Panc1 (cell line): ENCODE measurements at places on chromosomes 5 and 9.

- no peak for DNase-seq
These were observed 435 bp downstream of the ZNF189 start for GRCh38 chr9:101398930-101399642.

- DNase-seq = no peak
These were observed 40.0 kb downstream of the KLHL3 start for GRCh38 chr5:137695651-137696428.

DNA sequence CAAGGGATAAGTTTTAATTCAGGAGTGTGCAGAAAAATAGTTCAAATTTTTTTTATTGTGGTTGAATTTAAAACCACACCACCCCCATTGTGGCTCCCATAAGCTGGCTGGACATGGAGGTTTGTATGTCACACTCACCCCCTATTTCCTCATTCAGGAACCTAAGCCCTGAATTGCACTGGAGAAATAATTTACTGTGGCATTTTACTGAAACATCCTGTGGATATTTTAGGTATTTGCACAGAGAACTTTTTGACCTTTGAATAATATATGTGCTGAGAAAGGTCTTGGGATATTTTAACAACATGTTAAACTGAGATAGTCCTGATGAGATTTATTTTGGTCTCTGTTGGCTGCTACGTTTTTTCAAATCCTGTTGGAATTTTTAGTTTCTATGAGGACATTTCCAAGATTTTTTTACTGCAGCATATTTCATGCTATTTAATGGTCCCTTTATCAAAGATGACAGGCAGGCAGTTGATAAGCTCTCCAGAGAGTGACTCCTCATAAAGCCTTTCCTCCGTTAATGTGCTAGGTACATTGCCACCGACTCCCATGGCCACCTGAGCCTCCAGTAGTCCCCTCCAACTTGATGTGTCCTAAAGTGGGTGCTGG, 51.2 kb upstream of the PALM2AKAP2 start:
- DNase-seq = no peak

- no peak for DNase-seq
These were observed 141.0 kb downstream of the AGTPBP1 start for GRCh38 chr9:85600675-85601263.

DNA sequence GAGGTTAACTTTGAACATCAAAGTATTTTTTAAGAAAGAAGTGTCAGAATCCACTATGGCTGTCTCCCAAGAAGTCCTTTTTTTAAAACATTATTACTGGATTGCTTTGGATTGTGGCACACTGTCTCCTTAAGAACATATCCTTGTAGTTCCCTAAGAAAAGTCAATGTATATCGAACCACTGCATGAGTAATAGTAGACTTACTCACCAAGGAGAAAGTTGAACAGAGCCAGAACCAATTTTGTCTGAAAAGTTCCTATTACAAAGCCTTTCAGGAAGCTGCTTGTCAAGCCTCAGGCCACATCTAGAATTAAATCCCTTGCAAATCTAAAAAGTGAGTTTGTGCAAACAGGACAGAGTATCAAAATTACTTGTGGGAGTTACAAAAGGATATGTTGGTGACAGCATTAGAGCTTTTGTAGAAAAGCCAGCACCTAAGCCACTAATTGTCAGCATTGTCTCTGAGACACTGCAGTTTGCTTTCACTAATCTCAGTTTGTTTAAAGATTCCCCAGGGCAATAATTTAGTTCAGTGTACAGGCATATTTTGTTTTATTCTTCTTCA, 195.4 kb downstream of the MPDZ start:
- no peak for DNase-seq

DNA sequence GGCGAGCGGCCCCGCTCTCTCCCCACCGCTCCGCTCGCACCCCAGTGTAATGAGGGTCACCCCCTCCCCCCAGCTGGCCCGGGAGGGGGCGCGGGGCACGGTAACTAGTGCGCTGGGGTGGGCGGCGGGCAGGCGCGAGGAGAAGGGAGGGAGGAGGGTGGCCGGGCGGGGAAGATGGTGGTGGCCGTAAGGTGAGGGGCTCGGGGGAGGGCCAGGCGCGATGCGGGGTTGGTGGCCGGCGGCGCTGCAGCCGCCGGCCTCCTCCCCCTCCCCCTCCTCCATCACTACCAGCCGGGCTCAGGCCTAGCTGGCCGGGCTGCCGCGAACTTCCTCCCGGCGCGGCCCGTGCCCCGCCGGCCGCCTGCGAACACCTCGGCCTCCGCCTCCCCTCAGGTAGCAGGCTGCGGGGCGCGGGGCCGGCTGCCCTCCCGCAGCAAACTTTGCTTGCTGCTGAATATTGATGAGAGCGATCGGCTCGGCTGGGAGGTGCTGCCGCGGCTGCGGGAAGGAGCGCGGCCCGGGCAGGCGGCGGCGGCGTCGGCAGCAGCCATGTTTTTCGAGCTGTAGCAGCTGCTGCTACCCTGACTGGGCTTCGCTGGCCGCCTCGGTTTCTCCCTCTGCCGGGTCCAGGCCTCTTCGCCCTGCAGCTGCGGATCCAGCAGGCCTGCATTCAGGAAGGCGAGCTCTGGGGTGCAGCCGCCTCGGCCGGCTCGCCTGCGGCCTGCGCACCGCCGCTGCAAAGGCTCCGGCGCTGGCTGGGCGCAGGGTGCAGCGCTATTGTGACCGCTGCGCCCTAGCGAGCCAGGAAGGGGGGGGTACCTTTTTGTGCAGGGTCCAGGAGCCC, 502 bp downstream of the NSD1 start:
- DNase-seq = no peak
